Fibroblast of skin of abdomen (primary cell): ENCODE measurements at places on chromosomes 7 and 10.

GRCh38 chr7:146290746-146291145 lies 174.1 kb downstream of the CNTNAP2 start:
- no peak for DNase-seq

- DNase-seq: no peak
Observed at GRCh38 chr10:124494046-124494807, 32.6 kb downstream of the LHPP start.

DNA sequence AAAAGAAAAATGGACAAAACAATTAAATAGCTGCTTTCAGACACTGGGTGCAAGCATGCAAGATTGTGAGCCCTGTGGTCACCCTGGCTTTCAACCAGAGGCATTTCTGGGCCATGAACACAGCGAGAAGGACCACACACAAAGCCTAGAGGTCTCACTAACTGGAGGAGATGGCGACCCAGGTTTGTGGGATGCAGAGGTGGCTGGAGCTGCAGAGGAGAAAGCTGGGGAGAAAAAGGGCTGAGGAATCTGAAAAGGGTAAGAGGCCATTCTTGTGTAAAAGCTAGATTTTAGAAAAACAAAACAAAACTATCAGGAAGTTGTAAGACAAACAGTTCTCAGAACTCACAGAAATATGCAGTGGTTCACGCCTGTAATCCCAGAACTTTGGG lies 30.1 kb upstream of the PTPRN2 start:
- peak; percentile 58 for DNase-seq

DNA sequence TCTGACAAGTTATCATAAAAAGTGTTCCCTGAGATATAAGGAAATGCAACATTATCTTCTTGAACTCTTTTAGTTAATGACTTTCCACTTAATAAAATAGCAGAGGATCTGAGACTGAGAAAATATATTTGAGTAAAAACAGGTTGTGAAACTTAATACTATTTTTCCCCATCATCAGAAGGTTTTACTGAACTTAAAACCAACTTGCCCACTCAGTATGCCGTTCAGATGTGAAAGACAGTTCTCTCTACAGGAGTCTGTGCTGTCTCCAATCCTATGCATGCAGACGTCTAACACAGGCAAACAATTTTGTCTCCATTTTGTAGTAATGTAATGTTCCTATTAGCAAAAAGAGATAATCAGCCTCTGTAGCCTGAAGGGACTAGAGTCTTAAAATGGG lies 38.2 kb upstream of the CYP2C18 start:
- DNase-seq: no peak

DNA sequence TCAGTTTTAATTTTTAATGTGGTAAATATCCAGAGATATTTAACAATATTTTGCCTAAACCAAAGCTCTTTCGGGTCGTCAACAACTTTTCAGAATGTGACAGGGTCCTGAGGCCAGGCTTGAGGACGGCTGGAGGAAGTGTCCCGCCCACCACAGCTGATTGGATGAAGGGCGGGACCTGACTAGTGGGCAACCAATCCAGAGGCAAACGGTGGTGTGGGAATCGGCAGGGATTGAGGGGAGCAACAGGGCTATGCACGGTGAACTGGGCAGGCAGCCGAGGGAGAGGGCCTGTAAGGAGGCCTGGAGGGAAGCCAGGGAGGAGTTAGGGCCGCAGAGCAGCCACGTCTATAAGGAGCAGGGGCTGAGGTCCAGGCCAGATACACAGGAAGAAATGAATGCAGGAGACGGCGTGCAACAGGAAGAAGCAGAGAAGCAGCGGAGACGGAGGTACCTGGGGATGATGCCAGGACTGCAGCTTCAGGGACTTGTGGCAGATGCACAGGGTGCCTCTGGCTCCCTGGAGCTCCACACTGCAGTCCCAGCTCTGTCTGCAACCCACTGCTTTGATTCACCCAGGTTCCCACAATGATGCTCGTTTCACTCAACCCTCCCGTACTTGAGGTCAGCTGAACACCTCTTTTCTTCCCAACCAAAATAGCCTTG lies 46.1 kb upstream of the ZMIZ1 start:
- no peak for DNase-seq

- no peak for DNase-seq
Observed at GRCh38 chr10:79093658-79094411, 25.1 kb downstream of the ZMIZ1 start.

- no peak for DNase-seq
Observed at GRCh38 chr10:37733822-37734221, 123.6 kb downstream of the ZNF248 start.

GRCh38 chr7:20350518-20350951 lies 19.8 kb downstream of the ITGB8 start:
- DNase-seq: no peak

GRCh38 chr7:41786404-41786803 lies 83.5 kb upstream of the INHBA start:
- no peak for DNase-seq

DNA sequence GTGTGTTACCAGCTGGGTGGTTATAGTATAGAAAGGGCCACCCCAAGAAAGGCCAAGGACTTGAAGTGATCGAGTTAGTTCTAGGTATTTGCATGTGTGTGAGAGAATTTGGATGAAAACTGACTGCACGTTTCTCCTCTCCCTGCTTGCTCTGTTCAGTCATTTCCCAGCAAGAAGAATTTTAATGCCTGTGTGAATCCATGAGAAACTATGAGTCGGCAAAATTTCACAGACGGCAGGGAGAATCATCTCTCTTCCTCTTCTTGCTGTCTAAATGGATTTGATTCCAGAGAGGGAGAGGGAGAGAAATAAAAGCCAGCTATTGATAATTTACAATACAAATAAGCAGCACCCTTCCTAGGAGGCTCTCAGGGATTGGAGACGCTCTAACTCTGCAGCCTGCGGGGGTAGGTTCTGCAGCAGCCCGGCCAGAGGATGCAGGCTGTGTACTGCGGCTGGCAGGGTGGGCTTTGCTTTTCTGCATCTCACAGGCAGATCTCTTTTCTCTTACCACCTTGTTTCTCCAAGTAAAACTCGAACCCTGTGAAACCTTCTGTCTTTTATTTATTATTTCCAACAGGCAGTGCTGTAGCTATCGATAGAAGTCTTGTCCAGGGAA lies 183.6 kb downstream of the TCF7L2 start:
- DNase-seq: peak; percentile 81

DNA sequence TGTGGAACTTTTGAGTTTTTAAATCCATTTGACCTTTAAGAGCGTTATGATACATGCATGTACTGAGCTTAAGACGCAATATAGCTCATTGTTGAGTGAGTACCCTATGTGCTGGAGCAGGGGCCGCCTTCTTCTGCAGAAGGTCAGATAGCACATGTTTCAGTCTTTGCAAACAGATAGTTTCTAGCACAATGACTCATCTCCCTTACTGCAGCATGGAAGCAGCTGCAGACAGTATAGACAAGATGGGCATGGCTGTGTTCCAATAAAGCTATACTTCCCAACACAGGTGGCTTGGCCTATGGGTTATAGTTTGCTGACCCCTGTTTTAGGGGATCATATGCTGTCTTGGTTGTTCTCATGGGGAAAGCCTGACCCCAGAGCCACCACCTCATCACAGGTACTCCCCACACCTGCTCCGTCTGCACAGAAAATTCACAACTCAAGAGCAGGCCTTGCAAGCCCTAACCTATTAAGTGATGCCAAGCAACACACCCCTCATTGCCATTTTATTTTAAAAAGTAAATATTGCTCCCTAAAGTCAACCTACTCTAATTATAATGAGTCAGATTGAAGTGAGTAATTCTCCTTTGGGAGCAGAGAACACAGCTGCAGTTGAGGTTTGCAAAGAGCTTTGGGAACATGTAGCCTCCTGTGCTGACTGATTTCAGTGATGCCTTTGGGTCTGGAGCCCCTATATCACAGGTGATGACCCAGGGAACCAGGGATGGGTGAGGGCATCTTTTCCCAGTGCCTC lies 330.1 kb downstream of the PAXIP1 start:
- peak; percentile 10 for DNase-seq

GRCh38 chr10:104331208-104331838 lies 6.9 kb downstream of the ITPRIP start:
- DNase-seq: peak; percentile 54

- DNase-seq: no peak
Observed at GRCh38 chr10:97580421-97581367, 3.5 kb upstream of the HOGA1 start.

GRCh38 chr7:139095194-139095659 lies 14.3 kb downstream of the ZC3HAV1 start:
- no peak for DNase-seq

DNA sequence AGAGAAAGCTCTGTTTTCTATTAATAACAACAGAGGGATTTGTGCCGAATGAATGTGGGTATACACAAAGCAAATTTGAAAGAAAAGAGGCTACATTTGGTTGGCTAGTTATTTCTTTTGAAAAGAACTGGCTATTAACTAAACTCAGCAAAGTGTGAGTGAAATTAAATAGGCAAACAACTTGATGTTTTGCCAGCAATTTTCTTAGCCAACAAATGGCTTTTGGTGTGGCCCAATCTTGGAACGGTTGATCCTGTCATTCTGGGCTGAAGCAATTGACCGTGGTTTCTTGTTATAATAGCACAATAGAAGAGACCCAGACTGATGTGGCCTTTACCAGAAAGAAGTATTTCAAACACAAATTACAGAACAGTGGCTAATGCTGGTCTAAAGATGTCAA lies 898.6 kb downstream of the KCNMA1 start:
- DNase-seq: no peak

GRCh38 chr10:58546722-58547445 lies 34.2 kb downstream of the BICC1 start:
- no peak for DNase-seq

GRCh38 chr10:25867321-25867720 lies 66.7 kb upstream of the MYO3A start:
- DNase-seq: no peak

GRCh38 chr7:18119985-18120384 lies 92.3 kb upstream of the PRPS1L1 start:
- DNase-seq: peak; percentile 12

DNA sequence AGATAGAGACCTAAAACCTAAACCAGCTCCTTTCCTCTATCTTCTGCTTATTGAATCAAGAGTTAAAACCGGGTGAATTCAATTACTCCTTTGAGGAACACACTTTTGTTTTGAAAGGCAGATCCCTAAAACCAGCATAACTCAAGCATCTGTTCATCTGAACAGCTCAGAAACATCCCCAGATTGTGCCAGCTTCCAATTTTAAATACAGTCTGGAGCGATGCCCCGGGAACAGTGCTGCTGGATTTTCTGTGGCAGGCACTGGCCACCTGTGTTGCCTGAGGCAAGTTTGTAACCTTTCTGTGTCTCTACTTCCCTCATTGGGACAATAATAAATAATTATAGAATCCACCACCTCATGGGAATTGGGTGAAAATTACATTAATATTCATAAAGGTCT lies 281.4 kb upstream of the NFE2L3 start:
- DNase-seq: no peak

DNA sequence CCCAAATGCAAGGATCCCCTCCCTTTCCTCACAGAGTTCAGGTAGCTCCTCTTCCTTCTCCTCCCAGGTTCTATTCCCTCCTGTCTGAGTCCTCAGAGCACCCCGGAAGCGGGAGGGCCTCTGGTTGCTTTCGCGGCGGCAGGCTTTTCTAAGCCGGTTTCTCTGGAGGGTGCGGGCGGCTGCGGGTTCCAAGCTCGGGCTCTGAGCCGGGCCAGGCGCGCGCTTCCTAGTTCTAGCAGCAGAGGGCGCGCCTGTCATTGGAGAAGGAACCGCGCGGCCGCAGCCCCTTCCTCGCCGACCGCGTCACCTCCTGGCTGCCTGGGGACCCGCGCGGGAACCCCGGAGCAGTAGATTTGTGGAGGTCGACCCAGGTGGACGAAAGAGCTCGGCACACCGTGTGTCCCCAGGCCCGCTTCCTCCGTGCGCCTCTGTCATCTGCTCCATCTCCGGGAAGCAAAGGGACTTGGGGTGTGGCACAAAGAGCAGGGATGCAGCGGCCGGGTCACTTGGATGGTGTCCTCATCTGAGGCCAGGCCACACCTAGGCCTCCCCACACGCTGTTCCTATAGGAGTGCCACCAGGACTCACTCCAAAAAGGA lies 389.0 kb upstream of the PODXL start:
- peak; percentile 48 for DNase-seq

DNA sequence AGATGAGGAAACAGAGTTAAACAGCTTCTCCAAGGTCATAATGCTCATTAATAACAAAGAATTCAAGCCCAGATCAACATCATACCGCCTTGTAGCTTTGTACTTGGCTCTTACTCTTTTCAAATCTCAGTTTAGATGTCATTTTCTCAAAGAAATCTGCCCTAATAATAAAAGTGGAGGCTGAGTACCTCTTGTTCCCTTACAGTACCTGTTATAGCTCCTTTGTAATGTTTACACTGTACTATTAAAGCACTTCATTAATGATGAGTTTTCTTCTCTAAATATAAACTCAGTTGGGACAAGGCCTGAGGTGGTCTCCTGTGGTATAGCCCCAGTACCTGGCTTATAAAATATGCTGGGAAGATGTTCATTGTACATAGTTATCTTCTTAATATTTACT lies 7.8 kb downstream of the SMNDC1 start:
- no peak for DNase-seq

DNA sequence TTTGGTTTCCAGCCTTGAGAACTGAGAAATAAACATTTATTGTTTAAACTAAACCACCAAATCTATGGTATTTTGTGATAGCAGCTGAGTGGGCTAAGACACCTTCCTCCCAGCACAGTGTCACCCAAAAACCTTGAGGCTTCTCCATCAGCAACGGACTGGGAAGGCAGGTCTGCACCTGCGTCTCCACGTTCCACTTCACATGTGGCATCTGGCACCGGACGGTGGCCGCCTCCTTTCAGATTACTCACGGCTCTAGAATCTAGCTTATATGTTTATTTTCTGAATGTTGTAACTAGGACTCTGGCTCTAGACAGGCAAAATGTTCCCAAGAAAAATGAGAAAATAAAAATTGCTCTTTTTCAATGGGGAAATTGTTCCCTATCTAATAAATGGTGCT lies 201.0 kb downstream of the ADARB2 start:
- DNase-seq: no peak

DNA sequence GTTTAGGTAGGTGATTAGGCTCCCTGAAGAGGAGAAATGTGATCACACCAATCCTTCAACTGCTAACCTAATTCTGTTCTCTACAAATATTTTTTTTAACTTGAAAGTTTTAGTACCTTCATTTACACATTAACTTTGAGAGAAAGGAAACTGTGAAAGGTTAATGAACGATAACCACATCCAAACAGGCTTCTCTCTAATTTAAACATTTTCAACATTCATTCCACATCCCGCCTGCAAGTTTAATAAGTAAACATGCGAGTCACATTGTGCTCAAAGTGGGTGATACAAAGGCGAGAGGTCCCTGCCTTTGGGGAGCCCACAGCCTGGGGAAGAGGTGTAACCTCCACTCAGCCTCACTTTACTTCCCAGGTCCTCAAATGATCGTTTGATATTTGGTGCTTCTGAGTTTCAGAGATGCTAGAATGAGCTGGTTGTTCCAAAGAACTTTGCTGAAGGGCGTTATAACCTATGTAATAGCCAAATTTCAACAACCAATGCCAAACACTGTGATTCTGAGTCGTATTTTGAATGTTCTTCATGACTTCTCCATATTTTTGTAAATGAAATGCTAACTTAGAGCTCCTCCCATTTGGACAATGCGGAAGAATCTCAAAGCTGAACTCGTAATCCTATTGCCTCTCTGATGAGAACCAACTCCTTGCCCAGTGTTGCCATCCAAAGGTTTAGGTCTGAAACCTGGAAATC lies 47.5 kb downstream of the DENND2A start:
- no peak for DNase-seq

- no peak for DNase-seq
Observed at GRCh38 chr7:99730238-99730810, 4.7 kb downstream of the CYP3A7 start.

GRCh38 chr7:104929921-104930320 lies 84.1 kb upstream of the KMT2E start:
- no peak for DNase-seq
